NCI-H2081 treated with DMSO at 0.1 percent for 48 hours (cell line): ENCODE measurements at places on chromosomes 3 and 15.

DNA sequence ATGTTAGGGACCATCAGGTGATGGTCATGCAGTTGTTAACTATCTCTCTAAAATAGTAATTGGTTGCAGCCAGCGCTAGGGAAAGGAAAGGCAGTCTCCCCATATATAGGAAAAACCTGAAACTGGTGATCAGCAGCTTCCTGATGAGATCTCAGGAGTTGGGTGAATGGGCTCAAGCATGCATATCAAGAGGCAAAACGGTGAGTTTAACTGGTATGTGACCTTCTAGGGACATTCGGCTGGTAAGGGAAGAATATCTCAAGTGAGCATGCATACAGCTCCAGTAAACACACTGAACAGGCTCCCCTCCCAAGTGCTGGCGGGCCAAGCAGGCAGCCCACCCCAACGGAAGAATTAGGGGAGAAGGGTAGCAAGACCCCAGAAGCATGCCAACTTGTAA, 49.3 kb upstream of the ROBO2 start:
- DNase-seq, result no peak

- DNase-seq, result no peak
These were observed 462.0 kb upstream of the ATP11B start for GRCh38 chr3:182331341-182331740.

- DNase-seq, result no peak
These were observed 47.5 kb downstream of the ALDH1L1 start for GRCh38 chr3:126132751-126133511.

DNA sequence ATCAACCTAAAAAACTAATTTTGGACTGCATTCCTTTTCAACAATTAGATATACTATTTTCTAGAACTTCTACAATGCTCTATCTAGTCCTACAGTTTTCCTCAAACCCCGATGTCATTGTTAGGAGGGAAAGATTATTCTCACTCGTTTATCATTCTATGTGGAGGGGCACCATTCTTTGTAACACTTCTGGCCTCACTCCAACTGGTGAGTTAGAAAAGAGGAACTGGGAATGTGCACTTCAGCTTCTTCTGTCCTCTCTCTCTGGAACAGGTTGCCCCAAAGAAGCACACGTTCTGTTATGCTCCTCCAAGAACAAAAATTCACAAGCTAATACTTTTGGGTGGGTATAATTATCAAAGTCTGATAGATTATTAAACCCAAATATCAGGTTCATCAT, 137.9 kb downstream of the UACA start:
- no peak for DNase-seq

- DNase-seq, result no peak
These were observed 388.1 kb downstream of the TBC1D5 start for GRCh38 chr3:17354341-17354740.

- no peak for DNase-seq
These were observed 70.7 kb downstream of the XXYLT1 start for GRCh38 chr3:195200010-195200822.

DNA sequence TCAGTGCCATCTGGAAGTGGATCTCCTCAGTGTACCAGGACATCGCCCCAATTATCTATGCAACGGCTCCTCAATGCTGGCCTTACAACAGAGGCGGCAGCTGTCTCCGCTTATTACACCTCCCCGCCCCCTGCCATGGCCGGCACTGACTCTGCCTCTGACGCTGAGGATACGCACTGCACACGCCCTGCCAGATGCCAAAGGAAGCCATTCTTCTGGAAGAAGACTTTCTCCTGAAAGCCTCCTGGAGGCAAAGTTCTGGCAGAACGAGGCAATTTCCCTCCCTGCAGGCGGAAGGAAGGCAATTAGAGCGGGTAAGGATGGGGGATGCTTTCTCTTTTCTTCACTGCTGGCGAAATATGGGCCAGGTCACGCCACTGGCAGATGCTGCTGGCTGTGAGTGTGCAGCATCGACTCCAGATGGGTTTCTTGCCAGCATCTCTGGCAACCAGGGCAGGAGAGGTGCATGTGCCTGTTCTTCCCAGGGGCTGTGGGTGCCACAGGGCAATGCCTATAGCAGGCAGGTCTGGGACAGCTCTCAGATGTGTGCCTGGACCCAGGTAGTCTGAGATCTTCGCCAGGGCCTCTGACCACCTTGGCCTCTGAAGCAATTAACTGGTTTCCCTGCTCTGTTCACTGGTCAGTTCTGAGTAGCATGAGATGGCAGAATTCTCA, 62.2 kb upstream of the MRPS22 start:
- DNase-seq, result no peak

DNA sequence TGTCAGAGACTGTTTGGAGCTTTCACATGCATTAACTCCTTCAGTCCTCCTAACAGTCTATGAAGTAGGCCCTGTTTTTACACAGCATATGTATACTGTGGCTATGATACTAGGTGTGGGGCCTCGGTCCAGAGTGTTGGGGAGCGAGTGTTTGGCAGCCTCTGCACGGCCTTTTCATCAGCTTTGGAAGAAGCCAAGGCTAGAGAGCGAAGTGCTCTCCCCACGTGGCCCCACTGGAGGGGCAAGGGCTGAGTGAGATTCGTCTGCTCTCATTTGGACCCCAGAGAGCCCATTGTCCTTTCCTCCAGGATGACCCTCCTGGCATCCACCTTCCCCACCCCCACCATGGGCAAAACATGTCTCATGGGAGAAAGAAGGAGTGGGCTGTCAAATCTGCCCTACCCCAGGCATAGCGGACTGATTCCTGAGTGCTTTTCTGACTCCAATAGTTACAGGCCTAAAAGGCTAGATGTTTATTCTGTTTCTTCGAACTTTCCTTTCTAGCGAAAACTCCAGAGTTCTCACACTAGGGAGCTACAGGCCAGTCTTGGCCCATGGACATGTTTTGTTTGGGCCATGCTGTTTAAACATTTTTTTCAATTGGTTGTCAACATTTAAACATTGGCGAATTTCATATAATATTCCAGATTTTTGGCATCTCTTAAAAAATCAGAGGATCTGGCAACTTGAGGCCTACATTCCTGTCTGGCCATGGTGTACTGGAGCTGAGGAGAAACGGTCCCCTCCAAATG, 76.0 kb downstream of the EEFSEC start:
- no peak for DNase-seq
